ENCODE measurements at places on chromosomes 16 and 17.

- no peak for DNase-seq
Measured at GRCh38 chr17:61122326-61122913, 277.2 kb upstream of the TBX2 start.

- DNase-seq, result no peak
Measured at GRCh38 chr17:72297326-72298115, 176.7 kb downstream of the SOX9 start.

GRCh38 chr16:67959536-67960329 is 8.7 kb downstream of the SLC12A4 start:
- no peak for DNase-seq

DNA sequence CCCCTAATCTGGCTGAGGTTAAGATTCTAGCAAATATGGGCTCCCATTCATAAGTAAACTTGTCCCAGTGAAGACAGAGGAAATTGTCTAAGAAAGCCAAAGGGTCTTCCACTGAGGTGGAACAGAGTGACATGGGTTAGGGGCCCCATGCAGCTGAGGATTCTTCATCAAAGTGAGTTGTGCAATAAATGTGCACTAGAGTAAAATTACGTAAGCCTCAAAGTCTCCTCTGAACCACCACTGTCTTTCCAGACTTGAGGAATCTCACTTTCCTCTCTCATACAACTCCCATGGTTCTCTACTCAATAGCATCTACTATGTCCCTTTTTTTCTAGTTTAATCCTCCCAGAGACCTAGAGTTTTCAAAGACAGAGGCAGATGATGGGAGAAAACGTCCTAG is 132.4 kb downstream of the CA10 start:
- no peak for DNase-seq

- DNase-seq, result no peak
Measured at GRCh38 chr17:44797802-44798201, 32.3 kb downstream of the GJC1 start.

GRCh38 chr17:78124081-78124835 is 4.3 kb downstream of the TMC6 start:
- DNase-seq, result no peak

- DNase-seq, result no peak
Measured at GRCh38 chr16:66199189-66199588, 167.3 kb upstream of the CDH5 start.

GRCh38 chr16:75599452-75600277 is 23.4 kb downstream of the ADAT1 start:
- DNase-seq, result no peak
